Left lung (tissue), 14 donors: ENCODE measurements at places on chromosomes 2 and 18. TPM values are rescaled to one million over a fixed set of nuclear protein-coding genes. Genes with fewer than 3 reads are reported as not detected.

- no peak for DNase-seq
These were observed 93.2 kb downstream of the SOCS6 start for GRCh38 chr18:70382017-70382416.

- no peak for DNase-seq
These were observed 68.2 kb downstream of the ZNF521 start for GRCh38 chr18:25283781-25284180.

DNA sequence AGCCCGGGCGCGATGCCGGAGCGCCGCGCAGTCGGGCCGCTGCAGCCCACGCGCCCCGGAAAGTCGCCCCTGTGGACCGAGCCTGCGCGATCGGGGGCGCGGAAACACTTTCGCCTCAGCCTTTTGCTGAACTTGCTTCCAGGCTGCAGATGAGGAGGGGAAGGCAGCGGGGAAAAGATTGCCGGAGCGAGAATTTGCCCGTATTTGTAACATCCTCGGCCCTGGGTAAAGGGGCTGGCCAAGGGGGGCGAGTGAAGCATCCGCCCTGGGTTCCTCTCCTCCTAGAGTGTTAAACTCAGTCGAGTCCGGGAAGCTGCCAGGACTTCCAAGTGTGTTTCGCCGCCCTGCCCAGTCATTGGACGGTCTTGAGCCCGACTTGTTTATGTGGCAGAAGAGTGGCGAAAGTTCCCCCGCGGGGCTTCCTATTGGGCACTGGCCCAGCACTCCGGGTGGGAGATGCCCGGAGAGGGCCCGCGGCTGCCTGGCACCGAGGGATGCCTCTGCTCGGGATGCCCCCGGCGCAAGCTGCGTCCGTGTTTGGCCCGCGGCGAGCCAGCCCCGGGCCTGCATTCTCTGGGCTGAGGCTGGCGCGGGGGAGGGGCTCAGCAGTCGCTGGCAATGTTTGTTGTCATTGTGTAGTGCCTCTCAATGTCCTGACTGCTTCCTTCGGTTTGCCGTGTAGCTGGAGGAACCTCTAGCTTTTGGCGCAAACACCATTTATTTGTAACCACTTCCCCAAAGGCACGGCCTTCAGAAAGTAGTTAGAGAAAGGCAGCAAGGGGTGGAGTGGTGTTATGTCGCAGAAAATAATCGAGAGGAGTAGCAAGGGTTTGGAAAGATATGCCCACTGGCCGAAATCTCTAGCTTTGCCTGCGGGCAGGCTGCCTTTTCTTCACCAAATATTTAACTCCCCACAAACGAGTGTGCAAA is 1.1 kb downstream of the CYBRD1 start:
- DNase-seq: peak; percentile 90

DNA sequence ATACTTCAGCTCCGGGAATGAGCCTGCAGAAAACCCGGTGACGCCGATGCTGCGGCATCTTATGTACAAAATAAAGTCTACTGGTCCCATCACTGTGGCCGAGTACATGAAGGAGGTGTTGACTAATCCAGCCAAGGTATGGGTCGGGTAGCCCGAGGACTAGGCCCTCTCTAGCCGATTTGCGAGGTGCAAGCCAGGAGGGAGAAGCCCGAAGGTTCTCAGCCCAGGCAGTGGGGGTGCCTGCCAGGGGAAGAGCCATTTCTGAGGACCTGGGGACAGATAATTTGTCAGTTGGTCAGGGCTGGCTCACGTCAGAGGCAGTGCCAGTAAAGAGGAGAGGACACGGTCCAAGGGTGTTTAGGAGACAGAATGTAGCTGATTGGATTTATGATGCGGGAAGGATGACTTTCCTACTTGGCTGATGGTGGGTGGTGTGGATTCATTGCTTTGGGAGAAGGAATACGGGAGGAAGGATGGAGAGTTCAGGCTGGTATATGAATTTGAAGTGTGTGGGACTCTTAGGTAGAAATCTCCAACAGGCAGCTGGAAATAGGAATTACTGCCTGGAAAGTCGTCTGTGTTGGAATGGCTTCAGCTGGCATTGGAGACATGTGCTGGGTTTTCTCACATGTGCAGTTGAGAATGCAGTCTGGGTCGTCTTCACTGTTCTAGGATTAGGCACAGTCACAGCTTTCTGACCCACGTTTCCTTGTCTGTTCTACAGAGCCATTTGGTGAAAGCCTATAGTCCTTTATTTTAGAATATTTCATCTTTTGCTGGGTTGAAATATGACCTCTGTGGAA is 874 bp downstream of the NDUFAF7 start:
- DNase-seq: no peak

DNA sequence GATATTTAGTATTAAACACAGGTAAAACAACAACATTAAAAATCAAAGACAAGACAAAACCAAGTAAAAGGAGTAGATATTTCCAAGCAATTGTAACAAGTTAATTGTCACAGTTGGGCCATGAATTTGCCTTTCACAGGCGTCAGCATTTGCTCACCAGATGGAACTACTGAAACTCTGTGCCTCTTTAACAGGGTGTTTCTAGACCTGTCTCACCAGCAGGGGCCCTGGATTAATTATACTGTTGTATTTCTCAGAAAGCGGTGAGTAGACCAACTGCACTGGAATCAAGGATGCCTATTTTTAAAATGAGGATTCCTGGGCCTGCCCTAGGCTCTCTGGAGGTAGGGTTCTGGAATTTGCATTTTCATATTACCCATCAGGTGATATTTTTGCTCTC is 92.6 kb downstream of the UPP2 start:
- DNase-seq: no peak

- DNase-seq: no peak
These were observed 508.2 kb downstream of the TNS1 start for GRCh38 chr2:217494557-217494956.

USP34 gene
- 86.5 TPM for total RNA-seq

ERICH2 gene
- total RNA-seq: 3.3 TPM
